Esophagus muscularis mucosa (tissue), 4 donors: ENCODE measurements at places on chromosomes 3 and 15.

DNA sequence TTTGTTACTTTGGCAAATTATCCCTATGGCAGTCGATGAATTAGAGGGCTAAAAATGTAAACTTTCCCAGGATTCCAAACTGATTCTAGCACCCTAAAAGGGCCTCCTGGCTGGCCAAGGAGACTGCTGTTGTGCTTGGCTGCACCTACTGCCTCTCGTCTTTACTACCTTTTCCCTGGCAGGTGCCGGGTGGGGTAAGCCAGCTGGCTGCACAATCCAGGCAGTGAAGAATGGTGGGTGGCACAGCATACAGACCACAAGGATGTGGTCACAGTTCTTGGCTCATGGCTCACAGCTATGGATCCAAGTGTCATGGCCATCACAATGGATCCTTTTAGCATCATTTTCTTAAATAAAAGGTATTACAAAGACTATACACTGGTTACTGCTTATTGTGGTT, 20.7 kb upstream of the SLC25A26 start:
- peaks cover 5% of the 10 kb centered on the region for H3K4me1 ChIP-seq
- no peak overlapping the region for H3K4me3 ChIP-seq
- DNase-seq, result no peak
- H3K27ac ChIP-seq, result no peak overlapping the region
- H3K27me3 ChIP-seq, result no peaks in the 10 kb centered on the region
- no peaks in the 10 kb centered on the region for H3K36me3 ChIP-seq

- H3K4me1 ChIP-seq, result peaks cover 17% of the 10 kb centered on the region
- DNase-seq, result peak; percentile 47
- no peaks in the 10 kb centered on the region for H3K36me3 ChIP-seq
- H3K4me3 ChIP-seq, result no peak overlapping the region
- H3K27me3 ChIP-seq, result no peaks in the 10 kb centered on the region
Measured at GRCh38 chr3:133931084-133931483, 35.4 kb upstream of the RAB6B start.

DNA sequence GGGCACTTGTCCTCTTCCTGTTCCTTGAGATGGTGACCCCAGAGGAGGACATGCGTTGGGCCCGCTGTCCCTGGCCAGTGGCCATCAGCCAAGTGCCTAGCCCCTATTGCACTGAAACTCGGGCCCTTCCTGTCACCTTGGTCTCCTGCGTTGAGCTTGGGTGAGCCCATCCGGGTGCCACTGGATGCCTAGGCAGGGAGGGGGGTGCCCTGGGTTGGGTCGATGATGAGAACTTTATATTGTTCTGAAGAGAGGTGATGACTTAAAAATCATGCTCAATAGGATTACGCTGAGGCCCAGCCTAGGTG, 221.8 kb downstream of the SNRPN start:
- no peaks in the 10 kb centered on the region for H3K36me3 ChIP-seq
- no peaks in the 10 kb centered on the region for H3K27me3 ChIP-seq
- DNase-seq, result no peak
- H3K4me3 ChIP-seq, result no peak overlapping the region

- no peaks in the 10 kb centered on the region for H3K27me3 ChIP-seq
- no peak overlapping the region for H3K27ac ChIP-seq
Measured at GRCh38 chr3:76310667-76311066, 525.3 kb upstream of the ZNF717 start.

- H3K27ac ChIP-seq, result peak overlapping the region; percentile 46
- H3K4me1 ChIP-seq, result peaks cover 14% of the 10 kb centered on the region
- H3K4me3 ChIP-seq, result no peak overlapping the region
- DNase-seq, result no peak
- H3K36me3 ChIP-seq, result peaks cover 12% of the 10 kb centered on the region
Measured at GRCh38 chr3:42544492-42545283, 37.1 kb downstream of the SEC22C start.

DNA sequence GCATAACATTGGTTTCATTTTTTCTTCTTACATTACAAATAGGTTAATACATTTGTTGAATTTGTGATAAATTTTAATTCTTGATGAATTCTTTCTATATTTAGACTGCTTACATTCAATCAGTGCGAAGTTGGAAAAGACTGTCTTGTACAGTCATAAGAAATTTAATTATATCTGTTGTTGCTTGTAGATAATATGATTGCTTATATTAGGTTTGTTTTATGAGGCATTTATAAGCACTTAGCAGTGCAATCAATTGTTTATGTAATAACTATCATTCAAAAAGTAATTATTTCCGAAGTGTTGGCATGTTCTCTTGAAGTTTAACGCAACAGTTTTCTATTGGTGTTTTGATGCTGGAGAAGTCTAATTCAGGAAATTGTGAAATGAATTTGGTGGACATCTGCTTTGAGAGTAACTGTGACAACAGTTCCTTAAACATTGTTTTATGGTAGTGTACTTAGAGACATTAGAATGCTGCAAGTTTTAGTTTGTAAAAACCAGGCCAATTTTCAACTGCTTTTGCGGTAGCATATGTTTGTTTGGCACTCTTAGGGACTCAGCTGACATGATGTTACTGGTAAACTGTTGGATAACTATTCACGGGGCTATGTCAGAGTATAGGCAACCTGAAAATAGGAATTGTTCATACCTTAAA, 99.7 kb downstream of the NAALADL2 start:
- H3K4me3 ChIP-seq, result no peak overlapping the region
- H3K36me3 ChIP-seq, result no peaks in the 10 kb centered on the region
- peaks cover 22% of the 10 kb centered on the region for H3K4me1 ChIP-seq
- no peaks in the 10 kb centered on the region for H3K27me3 ChIP-seq

- no peak overlapping the region for H3K4me3 ChIP-seq
- DNase-seq, result no peak
- peaks cover 41% of the 10 kb centered on the region for H3K4me1 ChIP-seq
- H3K27ac ChIP-seq, result peak overlapping the region; percentile 5
- H3K36me3 ChIP-seq, result peaks cover 4% of the 10 kb centered on the region
- no peaks in the 10 kb centered on the region for H3K27me3 ChIP-seq
Measured at GRCh38 chr15:77457905-77458265, 37.2 kb downstream of the HMG20A start.

- no peaks in the 10 kb centered on the region for H3K27me3 ChIP-seq
- H3K4me1 ChIP-seq, result no peaks in the 10 kb centered on the region
- no peaks in the 10 kb centered on the region for H3K36me3 ChIP-seq
- no peak overlapping the region for H3K27ac ChIP-seq
- no peak overlapping the region for H3K4me3 ChIP-seq
Measured at GRCh38 chr3:66518644-66519043, 17.8 kb upstream of the LRIG1 start.

- H3K27ac ChIP-seq, result no peak overlapping the region
- H3K4me3 ChIP-seq, result no peak overlapping the region
- DNase-seq, result no peak
- H3K36me3 ChIP-seq, result no peaks in the 10 kb centered on the region
- no peaks in the 10 kb centered on the region for H3K27me3 ChIP-seq
- peaks cover 14% of the 10 kb centered on the region for H3K4me1 ChIP-seq
Measured at GRCh38 chr15:74950078-74950908, 6.3 kb downstream of the RPP25 start.

GRCh38 chr3:168024537-168024941, 71.2 kb downstream of the GOLIM4 start:
- no peak for DNase-seq
- H3K36me3 ChIP-seq, result peaks cover 73% of the 10 kb centered on the region
- H3K27me3 ChIP-seq, result no peaks in the 10 kb centered on the region
- H3K27ac ChIP-seq, result peak overlapping the region; percentile 57
- no peak overlapping the region for H3K4me3 ChIP-seq

DNA sequence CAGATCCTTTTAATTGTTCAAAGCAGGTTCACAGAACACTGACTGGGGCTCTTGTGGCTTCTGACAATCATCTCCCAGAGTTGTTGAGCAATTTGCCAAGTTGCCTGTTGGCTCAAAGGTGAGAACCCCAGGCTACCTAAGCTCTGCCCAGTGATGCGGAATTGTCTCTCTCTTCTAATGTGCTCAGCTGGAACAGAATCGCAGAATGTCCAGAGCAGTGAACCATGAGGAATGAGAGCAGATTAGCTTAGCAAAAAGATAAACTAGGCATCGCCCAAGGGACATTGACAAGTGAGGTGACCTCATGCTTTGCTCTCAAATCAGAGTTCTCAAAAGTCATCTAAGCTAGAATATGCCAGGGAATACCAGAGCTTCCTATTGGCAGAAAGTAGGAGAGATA, 148.1 kb downstream of the WDR76 start:
- no peak overlapping the region for H3K27ac ChIP-seq
- H3K4me1 ChIP-seq, result no peaks in the 10 kb centered on the region
- no peak for DNase-seq
- H3K27me3 ChIP-seq, result no peaks in the 10 kb centered on the region
- no peak overlapping the region for H3K4me3 ChIP-seq

DNA sequence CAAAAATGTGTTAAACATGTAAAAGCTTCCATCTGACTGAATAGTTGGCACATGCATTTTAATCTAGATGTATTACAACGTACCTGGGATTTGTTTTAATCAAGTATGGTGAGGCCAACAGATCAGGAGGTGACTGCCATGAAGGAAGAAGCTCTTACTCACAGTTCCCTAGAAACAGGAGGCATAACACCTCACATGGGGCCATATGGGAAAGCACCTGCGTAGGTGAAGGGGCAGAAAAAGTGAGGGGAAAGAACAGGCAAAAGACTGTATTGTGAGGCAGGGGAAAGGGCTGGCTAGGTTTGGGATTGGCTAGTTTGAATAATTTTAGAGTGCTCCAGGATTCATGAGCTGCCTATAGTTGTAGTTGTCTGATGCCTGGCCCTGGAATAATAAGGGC, 9.6 kb downstream of the SQOR start:
- H3K4me1 ChIP-seq, result peaks cover 86% of the 10 kb centered on the region
- DNase-seq, result no peak
- H3K27ac ChIP-seq, result peak overlapping the region; percentile 32
- H3K27me3 ChIP-seq, result no peaks in the 10 kb centered on the region
- no peaks in the 10 kb centered on the region for H3K36me3 ChIP-seq

DNA sequence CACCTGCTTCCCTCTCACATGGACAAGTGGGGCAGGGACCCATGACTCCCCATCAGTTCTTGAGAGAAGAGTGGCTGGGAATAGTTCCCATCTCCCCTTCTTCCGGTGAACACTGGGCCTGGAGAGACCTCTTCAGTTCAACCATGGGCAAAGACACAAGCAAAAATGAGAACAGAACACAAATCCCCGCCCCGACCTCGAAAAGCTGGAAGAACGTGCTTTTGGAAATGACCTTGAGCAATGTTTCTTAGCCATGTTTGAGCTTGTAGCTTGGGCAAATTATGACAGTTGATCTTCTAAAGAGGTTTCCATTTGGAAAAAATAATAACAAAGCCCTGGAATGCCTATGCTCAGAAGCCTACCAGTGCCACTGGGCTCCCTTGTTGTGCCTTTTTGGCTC, 59.0 kb downstream of the FAM174B start:
- H3K36me3 ChIP-seq, result no peaks in the 10 kb centered on the region
- no peak for DNase-seq
- H3K4me3 ChIP-seq, result no peak overlapping the region
- no peak overlapping the region for H3K27ac ChIP-seq

DNA sequence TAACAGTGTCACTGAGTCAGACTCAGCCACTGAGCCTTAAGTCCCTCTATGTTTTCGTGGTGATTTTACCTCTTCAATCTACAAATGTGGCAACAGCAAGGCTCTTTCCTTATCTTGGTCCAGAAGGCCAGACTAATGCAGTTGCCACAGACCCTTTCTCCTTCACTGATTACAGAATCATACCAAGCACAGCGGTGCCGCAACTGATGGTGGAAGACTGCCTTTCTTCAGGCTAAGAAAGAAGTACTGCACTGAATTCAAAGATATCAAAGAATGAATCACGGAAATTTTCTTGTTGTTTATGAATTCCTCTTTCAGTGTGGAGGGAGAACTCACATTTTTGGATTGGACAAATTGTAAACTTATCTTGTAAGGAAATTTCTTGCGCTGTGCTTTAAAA, 18.6 kb downstream of the DCP1A start:
- H3K36me3 ChIP-seq, result peaks cover 27% of the 10 kb centered on the region
- H3K27me3 ChIP-seq, result no peaks in the 10 kb centered on the region
- H3K27ac ChIP-seq, result peak overlapping the region; percentile 64

GRCh38 chr3:68614087-68614486, 318.3 kb downstream of the TAFA4 start:
- no peak overlapping the region for H3K27ac ChIP-seq
- no peak overlapping the region for H3K4me3 ChIP-seq
- no peak for DNase-seq
- H3K4me1 ChIP-seq, result no peaks in the 10 kb centered on the region
- no peaks in the 10 kb centered on the region for H3K27me3 ChIP-seq
- no peaks in the 10 kb centered on the region for H3K36me3 ChIP-seq

- H3K36me3 ChIP-seq, result peaks cover 7% of the 10 kb centered on the region
- no peak for DNase-seq
- no peaks in the 10 kb centered on the region for H3K4me1 ChIP-seq
- no peaks in the 10 kb centered on the region for H3K27me3 ChIP-seq
Measured at GRCh38 chr15:88479169-88479568, 11.7 kb downstream of the MRPS11 start.

DNA sequence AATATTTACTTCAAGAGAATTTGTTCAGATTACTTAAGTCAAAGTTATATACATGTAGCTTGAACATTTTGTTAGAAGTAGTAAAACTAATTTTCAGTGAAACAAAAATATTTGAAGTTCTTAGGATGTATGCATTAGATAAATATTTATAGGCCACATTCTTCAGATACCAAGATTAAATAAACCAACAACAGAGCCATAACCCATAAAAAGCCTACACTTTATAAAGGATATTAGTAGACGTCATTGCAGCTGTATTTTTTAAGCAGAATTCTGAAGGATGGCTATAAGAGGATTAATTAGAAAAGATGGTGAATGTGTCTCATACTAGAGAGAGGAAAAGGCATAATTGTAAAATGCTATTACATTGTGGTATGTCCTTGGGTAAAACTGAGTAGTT, 449.7 kb upstream of the ALCAM start:
- DNase-seq, result no peak
- H3K4me3 ChIP-seq, result no peak overlapping the region
- no peaks in the 10 kb centered on the region for H3K4me1 ChIP-seq
- no peaks in the 10 kb centered on the region for H3K27me3 ChIP-seq
- H3K36me3 ChIP-seq, result no peaks in the 10 kb centered on the region
- no peak overlapping the region for H3K27ac ChIP-seq

DNA sequence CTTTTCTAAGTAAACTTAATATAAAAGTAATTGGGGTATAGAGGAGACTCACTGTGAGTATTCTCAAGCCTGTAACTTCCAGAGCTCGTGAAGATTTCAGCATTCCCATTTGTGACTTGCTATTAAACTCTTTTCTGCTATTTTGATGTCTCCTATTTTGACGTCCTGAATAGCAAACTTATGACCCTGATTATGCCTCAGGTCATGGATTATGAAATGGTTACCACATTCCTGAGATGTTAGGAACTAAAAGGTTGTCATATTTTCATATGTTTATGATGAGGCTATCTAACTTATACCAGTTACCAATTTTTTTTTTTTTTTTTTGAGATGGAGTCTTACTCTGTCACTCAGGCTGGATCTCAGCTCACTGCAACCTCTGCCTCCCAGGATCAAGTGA, 105.5 kb downstream of the ATG7 start:
- peaks cover 3% of the 10 kb centered on the region for H3K36me3 ChIP-seq
- no peaks in the 10 kb centered on the region for H3K27me3 ChIP-seq
- H3K27ac ChIP-seq, result no peak overlapping the region

GRCh38 chr3:126125341-126125740, 41.4 kb upstream of the SLC41A3 start:
- H3K4me1 ChIP-seq, result no peaks in the 10 kb centered on the region
- H3K27ac ChIP-seq, result no peak overlapping the region
- no peak overlapping the region for H3K4me3 ChIP-seq
- DNase-seq, result no peak
- H3K27me3 ChIP-seq, result no peaks in the 10 kb centered on the region
- H3K36me3 ChIP-seq, result no peaks in the 10 kb centered on the region
